Activated T-cell treated with anti-CD3 and anti-CD28 coated beads for 1 hour (primary cell): ENCODE measurements at places on chromosomes 12 and 14.

DNA sequence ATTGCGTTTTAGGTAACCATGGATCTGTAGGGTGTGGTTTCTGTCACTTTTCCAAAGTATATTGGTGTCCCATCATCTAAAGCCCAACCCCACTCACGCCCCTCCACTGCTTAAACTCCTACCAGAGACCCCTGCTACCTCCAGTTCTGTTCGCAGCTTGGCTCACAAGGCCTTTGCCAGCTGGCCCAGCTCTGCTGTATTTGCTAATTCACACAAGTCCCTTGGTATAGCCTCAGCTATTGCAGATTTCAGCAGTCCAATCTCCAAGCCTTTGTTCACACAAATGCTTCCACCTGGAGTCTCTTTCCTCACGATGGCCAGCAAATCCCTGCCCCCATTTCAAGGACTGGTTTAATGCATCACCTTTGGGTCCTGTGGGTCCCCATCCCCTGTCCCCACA, 24.2 kb downstream of the ISCA2 start:
- no peak for DNase-seq

- DNase-seq: no peak
These were observed 161.8 kb downstream of the EFCAB11 start for GRCh38 chr14:89792489-89793366.

DNA sequence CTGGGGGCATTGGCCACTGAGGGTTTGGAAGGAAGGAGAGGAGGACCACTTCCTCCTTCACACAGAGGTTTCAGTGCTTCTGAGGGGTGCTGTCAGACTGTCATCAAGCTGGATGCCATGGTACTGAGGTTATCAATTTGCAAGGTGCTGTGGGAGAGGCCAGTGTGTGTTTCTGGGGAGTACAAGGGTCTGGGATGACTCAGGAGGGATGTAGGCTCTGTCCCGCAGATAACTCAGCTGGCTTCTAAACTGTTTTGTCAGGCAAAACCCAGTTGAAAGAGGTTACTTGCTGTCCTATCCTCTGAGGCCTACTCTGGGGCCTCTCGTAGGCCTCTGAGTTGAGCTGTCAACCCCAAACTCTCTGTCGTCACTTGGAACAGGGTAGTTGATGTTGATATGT, 22.8 kb downstream of the ADCK1 start:
- DNase-seq: no peak

DNA sequence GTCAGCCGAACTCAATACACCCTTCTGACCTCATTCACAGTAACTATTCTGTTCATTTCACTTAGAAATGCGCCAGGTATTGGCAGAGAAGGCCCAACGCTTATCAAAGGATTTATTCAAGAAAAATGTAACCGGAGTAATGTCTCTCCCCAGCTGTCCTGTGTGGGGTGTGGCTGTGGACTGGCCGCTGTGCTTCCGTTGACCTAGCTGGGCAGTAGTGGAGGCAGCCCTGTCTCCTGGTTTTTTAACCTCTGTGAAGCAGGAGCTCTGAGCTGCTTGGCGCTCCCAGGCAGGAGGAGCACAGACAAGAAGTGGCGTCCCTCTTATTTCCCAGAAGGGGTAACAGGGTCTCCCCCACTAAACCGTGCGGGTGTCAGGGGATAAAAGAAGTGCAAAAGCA, 85.2 kb downstream of the ESR2 start:
- DNase-seq: no peak

- peak; percentile 16 for DNase-seq
These were observed 575 bp downstream of the NAA30 start for GRCh38 chr14:57390806-57391516.

DNA sequence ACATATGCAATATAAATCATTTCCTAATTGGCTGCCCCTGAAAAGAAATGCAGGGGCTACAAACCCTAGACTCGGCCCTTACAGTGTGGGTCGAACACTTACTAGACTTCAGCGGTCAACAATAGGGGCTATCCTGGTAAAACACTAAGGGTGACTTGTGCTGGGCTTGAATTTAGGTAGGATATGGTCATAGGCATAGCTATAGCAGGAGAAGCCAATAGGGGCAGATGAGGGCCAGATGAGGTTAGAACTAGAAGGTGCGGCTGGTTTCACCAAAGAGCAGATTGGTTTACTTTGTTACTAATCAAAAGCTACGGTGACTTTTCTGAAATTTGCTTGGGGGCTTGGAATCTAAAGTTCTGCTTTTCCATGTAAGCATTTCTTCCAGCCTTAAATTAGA, 282.3 kb upstream of the DIO2 start:
- DNase-seq: no peak

DNA sequence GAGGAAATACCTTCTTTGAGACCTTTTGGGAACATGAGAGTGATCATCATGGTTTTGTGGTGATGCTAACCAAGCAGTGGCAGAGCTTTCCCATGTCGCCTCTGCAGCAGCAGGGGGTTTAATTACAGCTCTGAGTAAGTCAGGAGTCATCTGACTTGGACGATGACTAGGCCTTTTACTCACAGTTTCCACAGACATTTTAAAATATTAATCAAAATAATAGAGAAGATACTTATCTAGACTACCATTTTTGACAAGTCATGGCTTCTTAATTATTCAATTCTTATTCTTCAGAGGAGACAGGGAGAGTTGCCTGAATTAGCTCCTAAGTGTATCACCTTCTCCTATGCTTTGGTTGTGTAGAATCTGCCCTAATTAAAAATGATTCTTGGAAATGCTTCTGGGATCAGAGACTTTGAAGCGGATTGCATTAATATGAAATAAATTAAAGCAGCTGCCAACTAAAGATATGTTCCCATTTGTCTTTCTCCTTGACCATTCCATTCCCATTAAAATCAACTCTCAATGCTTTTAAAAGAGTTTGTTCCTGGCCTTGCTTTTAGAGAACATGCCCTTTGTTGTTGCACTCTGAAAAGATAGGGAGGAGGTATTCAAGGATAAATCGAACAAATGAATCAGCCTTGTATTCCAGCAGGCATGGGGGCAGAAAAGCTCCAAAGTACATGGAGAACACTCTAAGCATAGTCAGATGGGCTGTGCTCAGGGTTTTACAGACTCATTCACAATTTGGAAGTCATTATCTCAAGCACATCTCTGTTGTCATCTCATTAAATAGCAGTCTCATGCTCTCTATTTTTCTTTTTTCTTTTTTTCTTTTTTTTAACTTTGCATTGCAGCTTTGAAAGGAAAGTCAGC, 7.7 kb upstream of the IFNG-AS1 start:
- no peak for DNase-seq

- DNase-seq: no peak
These were observed 65.5 kb downstream of the SVOP start for GRCh38 chr12:108955225-108955835.

DNA sequence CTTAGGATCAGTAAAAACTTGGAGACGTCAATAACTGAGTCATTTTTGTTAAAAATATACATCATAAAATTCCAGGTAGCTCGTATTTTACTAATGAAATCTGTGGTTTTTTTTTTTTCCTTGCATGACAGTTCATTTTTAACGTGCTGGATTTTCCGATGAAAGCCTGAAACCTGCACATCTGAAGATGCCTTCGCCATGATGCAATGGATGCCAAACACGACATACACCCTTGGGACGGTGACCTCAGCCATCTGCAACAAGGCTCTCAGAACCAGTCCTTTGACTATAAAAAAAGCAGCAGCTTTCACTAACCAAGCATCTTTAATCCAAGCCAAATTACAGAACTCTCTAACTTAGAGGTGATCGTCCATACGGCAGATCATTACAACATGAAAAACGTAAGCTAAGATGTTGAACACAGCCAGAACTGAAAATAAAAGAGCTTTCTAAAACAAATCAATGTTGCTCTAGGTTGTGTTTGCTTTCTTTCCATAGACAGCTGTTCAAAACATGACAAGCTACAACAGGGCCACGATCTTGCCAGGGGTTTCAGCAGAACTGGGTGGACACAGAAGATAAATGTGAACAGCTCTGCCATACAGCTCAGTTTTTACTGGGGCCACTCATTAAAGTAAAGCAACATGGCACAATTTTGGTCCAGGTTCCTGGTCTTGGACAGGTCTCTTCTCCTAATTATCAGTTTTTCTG, 7.8 kb downstream of the NIN start:
- no peak for DNase-seq
